Cardiac fibroblast (primary cell): ENCODE measurements at places on chromosomes 7 and 10.

DNA sequence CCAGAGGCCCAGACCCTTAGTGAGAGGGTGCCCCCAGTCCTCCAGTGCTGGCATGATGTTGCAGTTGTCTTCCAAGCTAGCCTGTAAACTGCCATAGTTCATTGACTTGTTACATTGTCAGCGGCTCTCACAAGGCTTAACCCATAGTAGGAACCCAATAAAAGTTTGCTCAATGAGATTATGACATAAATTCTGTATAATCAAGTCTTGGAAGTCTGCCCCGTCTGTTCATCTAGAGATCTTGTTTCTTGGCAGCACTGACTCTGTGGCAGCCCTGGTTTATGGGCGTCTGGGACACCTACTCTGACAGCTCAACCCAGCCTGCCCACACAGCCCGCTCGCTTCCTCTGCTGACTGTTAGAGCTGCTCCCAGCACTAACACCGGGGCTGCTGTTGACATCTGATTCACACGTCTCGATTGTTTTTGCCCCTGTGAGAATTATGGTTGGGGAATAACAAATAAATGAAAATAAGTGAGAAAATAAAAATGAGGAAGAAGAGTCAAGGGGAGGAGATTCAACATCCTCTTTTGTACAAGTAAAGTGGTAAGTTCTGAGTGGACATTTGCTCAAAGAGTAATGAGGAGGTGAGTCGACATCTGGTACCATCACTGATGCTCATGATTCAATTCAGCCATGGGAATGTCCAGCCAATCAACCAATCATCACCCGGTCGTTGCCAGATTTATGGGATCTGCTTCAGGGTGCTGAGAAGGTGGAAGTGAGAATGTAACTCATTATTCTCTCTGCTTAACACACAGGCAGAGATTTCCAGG lies 160.8 kb downstream of the SPAG6 start:
- DNase-seq: no peak

- peak; percentile 35 for DNase-seq
These were observed 21.5 kb upstream of the EPHB6 start for GRCh38 chr7:142833174-142834048.

GRCh38 chr10:44627591-44628354 lies 242.9 kb upstream of the CXCL12 start:
- peak; percentile 95 for DNase-seq

DNA sequence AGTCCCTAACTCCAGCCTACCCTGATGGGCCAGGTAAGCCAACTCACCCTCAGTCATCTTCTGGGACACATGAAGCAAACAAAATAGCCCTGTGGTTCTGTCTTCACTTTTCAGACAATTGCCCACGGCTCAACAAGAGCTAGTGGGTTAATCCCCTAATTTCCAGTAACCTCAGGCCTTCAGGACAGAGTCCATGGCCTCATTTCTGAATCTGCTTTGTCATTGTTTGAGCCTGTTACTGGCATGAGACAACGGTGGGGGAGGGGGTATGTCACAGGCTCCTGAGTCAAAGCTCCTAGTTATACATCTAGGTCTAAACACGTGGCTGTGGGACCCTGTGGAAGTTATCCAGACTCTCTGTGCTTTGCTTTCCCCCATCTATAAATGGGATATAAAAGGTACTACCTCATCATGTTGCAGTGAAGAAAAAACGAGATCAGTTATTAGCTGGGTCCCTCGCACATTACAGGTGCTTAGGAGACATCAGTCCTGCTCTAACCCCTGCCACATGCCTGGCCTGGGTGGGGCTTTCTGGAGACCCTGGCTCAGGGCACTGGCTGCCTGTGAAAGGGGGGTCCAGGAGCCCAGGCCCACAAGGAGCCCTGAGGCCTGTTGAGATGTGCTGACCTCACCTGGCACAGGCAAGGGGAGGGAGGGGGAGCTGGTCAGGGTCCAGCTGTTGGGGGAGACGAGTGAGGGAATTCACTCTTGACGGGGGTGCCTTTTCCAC lies 16.5 kb downstream of the MAT1A start:
- peak; percentile 8 for DNase-seq

GRCh38 chr10:71575934-71576801 lies 143.4 kb downstream of the C10orf105 start:
- DNase-seq: no peak

DNA sequence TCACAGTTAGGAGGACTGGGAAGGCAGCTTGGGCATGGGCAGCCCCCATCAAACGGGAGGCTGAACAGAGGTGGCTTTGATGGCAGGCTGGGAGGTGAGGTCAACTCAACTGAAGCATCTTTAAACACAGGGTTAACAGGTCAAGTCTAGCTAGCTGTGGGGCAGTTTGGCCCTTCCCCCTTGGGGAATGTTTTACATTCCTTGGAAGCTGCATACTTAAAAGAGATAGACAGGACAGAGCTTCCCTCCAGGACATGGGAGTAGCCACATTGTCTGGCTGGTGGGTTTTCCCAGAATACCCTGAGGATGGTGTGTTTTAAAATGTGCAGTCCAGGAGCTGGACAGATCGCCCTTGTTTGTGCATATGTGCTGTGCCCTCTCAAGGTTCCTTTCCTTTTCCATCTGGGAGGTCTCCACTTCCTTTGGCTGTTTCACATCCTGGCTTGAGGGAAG lies 6.8 kb upstream of the RASSF4 start:
- no peak for DNase-seq

DNA sequence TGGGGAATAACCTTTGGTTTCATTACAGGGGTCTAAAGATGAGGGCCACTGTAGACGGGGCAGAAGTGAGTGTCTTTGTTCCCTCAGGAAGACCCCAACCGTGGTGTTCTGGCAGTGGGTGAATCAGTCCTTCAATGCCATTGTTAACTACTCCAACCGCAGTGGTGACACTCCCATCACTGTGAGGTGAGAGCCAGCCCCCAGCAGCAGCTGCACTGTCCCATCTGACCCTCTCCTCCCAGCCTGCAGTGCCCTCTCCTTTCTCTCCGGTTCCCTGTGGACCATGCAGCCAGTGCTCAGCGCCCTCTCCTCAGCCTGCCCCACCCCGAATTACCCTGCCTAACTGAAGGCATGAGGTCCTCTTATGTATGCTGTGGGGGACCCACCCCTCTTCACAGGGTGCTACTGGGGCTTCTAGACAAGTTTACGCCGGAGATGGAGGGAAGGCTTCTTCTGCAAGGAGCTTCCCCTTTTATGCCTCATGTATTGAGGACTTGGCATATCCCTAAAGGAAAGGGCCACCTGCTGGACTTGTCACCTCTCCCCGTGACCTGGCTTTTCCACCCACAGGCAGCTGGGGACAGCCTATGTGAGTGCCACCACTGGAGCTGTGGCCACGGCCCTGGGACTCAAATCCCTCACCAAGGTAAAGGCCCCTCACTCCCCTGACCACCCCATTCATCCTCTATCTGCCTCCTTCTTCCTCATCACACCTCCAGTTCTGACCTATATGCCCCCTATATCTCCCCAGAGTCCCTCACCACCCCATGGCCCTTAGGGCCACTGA lies 5.1 kb downstream of the SFXN3 start:
- DNase-seq: no peak

DNA sequence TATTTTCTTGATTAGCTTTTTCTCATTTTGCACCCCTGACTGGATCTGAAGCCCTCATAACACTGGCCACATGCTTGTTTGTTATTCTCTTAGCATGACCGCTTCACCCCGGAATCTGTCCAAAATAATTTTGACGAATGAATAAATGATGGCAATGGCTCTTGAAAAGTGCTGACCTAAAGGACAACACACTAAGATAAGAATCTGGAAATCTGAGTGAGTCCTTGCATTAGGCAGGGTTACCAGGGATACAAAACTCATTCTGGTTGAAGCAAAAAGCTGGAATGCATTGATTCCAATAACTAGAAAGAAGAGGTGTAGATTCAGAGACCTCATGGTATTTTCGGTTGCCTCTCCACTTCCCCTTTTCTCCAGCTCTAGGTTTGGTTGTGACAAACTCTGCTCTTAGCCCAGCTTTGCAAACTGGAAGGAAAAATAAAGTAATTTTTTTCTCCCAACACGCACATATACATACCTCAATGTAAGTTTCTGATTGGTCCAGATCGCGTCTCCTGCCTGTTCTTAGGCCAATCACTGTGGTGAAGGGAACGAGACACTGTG lies 157.4 kb downstream of the SKIDA1 start:
- no peak for DNase-seq
